Activated CD8-positive, alpha-beta memory T cell treated with anti-CD3 and anti-CD28 coated beads for 36 hours (primary cell): ENCODE measurements at places on chromosomes 11 and 22. TPM values are rescaled to one million over a fixed set of nuclear protein-coding genes. Genes with fewer than 3 reads are reported as not detected.

DEPDC5 gene
- 35.1 TPM for total RNA-seq

BCL2L13 gene
- 37.9 TPM for total RNA-seq

VPREB1 gene
- total RNA-seq, result not detected

NEFH gene
- total RNA-seq, result 9.9 TPM

ASPHD2 gene
- total RNA-seq, result 14.5 TPM
